Right cardiac atrium (tissue), 5 donors: ENCODE measurements at places on chromosomes 7 and 10. TPM values are rescaled to one million over a fixed set of nuclear protein-coding genes. Genes with fewer than 3 reads are reported as not detected.

CABCOCO1 gene
- 0.09 TPM for polyA plus RNA-seq

GDF10 gene
- 2.2 TPM for polyA plus RNA-seq

EN2 gene
- 0.16 TPM for polyA plus RNA-seq

SLC18A2 gene
- polyA plus RNA-seq, result 0.07 TPM

HOXA7 gene
- polyA plus RNA-seq, result 0.11 TPM

FAM180A gene
- 3.7 TPM for polyA plus RNA-seq

C10orf53 gene
- polyA plus RNA-seq, result not detected

NOM1 gene
- 5.6 TPM for polyA plus RNA-seq

PDZD7 gene
- 0.41 TPM for polyA plus RNA-seq

SUN3 gene
- polyA plus RNA-seq, result not detected

OR6B1 gene
- polyA plus RNA-seq, result not detected

SORCS1 gene
- 1.2 TPM for polyA plus RNA-seq

LLCFC1 gene
- polyA plus RNA-seq, result not detected

PTCD1 gene
- 3.0 TPM for polyA plus RNA-seq

STMP1 gene
- polyA plus RNA-seq, result 30.8 TPM

CCL24 gene
- polyA plus RNA-seq, result not detected

MNX1 gene
- not detected for polyA plus RNA-seq

FAM25A gene
- not detected for polyA plus RNA-seq

CFAP70 gene
- polyA plus RNA-seq, result 1.2 TPM

ZDHHC6 gene
- 18.2 TPM for polyA plus RNA-seq

ACSL5 gene
- 7.2 TPM for polyA plus RNA-seq

SH2B2 gene
- 0.84 TPM for polyA plus RNA-seq

HOXA2 gene
- 0.36 TPM for polyA plus RNA-seq

GIMAP6 gene
- 14.6 TPM for polyA plus RNA-seq

CYP2C8 gene
- polyA plus RNA-seq, result 0.11 TPM

SLC39A12 gene
- polyA plus RNA-seq, result 0.05 TPM

ARHGEF35 gene
- 2.9 TPM for polyA plus RNA-seq

CPXM2 gene
- 2.1 TPM for polyA plus RNA-seq

SDK1 gene
- 1.5 TPM for polyA plus RNA-seq

WDR86 gene
- 0.34 TPM for polyA plus RNA-seq

NODAL gene
- not detected for polyA plus RNA-seq

TEX47 gene
- polyA plus RNA-seq, result not detected

HYAL4 gene
- polyA plus RNA-seq, result not detected

PGAM1 gene
- polyA plus RNA-seq, result 204 TPM

ANKRD61 gene
- 0.11 TPM for polyA plus RNA-seq

CLDN15 gene
- polyA plus RNA-seq, result 4.2 TPM

HGF gene
- 1.4 TPM for polyA plus RNA-seq

AGAP5 gene
- 2.8 TPM for polyA plus RNA-seq
